ENCODE measurements at places on chromosomes 11 and 22. TPM values are rescaled to one million over a fixed set of nuclear protein-coding genes. Genes with fewer than 3 reads are reported as not detected.

DNA sequence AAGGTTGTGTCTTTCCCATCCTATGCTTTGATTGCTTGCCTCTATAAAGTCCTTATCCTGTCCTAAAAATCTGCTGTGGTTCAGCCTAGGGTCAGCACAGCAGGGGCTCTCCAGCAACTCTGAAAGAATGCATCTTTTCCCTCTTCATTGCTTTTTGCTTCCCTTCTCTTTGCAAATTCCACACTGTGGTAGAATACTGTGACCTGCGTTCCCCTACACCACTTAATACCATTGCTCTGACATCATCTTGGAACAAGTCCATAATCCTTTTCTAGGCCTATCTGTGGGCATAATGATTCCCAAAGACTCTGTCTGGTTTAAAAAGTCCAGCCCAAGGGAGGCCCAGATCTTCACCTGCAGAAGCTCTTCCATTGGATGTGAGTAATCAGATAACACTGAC lies 177.7 kb downstream of the NAV2 start:
- DNase-seq, result peak; percentile 84

TRIM49 gene
- total RNA-seq, result not detected

DNA sequence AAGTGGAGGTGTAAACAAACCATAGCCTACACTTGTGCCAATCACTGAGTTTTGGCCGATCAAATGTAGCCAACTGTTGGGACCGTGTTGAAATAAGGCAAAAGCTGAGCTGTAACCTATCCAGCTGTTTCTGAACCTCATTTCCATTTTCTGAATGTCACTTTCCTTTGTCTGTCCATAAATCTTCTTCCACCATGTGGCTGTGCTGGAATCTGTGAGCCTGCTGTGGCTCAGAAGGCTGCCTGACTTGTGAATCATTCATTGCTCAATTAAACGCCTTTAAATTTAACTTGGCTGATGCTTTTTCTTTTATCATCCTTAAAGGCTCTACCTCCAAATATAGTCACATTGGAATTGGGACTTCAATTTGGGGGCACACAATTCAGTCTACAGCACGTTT lies 203.1 kb upstream of the MPPED2 start:
- no peak for DNase-seq

TMEM86A gene
- total RNA-seq, result 0.49 TPM

- DNase-seq, result no peak
Observed at GRCh38 chr22:43567691-43568324, 156.0 kb downstream of the MPPED1 start.

CALCA gene
- total RNA-seq, result not detected

GRCh38 chr11:63908631-63909401 lies 8.1 kb downstream of the RCOR2 start:
- DNase-seq, result no peak

CYB561A3 gene
- total RNA-seq, result 64.4 TPM

LRRC32 gene
- 13.4 TPM for total RNA-seq

DNA sequence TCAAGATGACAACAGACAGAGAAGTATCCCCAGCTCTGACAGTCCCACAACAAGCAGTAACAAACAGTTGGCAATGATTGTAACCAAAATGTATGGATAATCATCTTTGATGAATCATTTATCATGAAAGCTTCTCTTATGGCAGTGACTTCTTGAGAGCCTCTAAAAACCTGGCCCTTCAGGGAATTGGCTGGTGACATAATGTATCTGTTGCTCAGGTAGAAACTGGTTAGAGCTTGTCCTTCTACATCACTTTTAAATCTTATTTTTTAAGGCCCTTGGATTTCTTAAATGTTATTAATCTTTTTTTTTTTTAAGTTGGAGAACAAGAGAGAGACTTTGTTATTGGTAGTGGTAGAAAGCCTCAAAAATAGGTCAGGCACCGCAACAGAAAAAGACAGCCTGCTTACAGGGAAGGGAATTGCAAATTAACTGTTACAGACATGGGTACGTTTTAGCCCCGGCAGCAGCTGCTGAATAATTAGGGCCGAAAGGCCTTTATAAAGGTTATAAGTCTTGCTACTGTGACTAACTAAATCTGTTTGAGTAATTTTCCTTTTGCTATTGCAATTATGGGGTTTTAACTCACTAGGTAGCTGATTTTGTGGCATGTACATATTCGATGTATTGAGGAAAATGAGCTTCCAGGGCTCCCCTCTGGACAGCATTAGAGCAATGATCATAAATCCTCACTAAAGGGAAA lies 207.7 kb upstream of the LRRC4C start:
- DNase-seq, result no peak

GRCh38 chr22:38860283-38861169 lies 11.5 kb downstream of the CBX6 start:
- DNase-seq, result no peak

DNA sequence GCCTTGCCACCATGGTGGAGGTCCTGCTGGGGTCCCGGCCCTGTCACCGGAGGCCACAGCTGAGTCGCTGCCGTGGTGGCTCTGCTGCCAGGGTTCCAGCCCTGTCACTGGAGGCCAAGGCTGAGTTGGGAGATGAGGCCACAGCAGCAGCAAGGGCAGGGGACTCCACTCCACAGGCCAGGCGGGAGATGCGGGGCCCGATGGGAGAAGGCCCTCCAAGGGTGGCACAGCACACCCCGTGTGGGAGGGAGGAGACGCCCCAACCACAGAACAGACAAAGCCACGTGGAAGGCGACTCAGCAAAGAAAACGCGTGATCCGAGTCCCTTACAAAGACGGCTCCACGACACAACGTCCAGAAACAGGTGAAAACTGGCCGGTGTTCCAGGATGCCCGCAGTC lies 159.3 kb downstream of the BRD1 start:
- no peak for DNase-seq

KDM4D gene
- 3.0 TPM for total RNA-seq

DNA sequence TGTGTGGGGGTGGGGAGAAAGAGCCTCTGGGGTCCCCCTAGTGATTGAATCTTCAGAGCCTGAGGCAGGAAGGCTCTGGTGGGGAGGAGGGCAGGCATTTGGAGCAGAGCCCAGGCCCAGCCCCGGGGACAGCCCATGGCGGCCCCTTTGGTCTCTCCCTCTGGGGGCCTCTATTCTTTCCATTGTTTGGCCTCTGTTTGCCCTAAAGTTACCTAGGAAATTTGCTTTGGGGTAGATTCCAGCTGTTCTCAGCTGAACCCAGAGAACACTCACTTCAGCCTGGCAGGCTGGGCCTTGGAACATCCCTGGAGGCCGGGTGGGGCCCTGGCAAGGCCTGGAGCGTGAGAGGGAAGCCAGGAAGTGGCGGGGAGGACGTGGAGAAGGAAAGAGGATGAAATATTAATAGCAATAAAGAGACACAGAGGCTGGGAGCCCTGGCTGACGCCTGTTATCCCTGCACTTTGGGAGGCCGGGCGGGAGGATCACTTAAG lies 22.9 kb upstream of the A4GALT start:
- DNase-seq, result peak; percentile 57

DNA sequence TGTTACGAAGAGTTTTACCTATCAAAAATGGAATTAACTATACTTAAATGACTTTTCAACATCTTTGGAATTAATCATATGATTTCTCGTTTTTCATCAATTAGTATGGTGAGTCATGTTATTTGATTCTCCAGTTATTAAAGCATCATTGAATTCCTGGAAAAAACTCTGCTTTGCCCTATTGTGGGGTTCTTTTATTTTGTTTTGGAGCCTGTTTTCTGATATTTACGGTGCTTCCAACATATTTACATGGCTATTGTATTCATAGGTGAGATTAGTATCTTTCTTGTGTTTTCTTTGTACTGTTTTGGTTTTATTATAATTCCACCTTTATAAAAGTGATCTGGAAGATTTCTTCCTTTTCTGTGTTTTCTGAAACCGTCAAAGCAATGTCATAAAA lies 902.7 kb downstream of the TBC1D22A start:
- DNase-seq, result no peak

GTSE1 gene
- total RNA-seq, result 21.5 TPM

- DNase-seq, result peak; percentile 67
Observed at GRCh38 chr22:24325105-24325757, 54.6 kb downstream of the SPECC1L start.

DNA sequence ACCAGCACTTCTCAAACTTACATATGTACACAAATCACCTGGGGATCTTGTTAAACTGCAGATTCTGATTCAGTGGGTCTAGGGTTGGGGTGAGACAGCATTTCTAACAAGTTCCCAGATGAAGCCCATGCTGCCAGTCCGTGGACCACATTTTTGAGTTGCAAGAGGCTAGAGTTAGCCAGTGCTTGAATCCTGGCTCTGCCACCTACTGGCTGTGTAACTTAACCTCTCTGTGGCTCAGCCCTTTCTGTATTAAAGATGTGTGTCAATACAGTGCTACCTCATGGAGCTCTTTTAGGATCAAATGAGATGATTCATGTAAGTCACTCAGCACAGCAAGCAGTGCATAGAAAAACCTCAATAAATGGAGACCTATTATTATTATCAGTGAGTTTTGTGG lies 90.2 kb upstream of the ISX start:
- peak; percentile 18 for DNase-seq

CASTOR1 gene
- total RNA-seq, result 9.6 TPM

MPPED1 gene
- not detected for total RNA-seq

DNA sequence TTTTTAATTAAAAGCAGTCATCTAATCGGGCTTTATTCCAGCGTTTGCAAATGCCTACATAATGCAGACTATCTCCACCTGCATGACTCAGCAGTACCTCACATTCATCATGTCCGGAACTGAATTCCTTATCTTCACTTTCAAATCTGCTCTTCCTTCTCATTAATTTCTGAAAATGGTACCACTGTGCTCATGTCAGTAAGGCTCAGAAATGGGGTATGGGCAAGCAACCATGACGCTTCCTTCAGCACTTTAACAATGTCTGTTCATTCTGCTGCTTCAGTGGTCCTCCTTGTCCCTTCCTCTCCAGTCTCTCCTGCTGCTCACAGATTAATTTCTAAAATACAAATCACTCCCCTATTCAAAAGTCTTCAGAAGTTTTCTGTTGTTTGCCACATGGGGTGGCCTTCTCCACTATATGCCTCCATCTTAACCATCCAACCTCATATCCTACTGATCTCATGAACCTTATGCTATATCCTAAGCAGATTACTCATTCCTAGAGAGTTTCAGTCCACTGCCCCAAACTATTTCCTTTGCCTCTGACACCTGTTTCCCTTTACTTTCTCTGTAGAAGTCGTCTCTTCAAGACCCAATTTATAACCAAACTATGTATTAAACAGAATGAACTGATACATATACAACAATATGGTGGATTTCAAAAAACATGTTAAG lies 7.0 kb downstream of the GTF2H1 start:
- no peak for DNase-seq

DNA sequence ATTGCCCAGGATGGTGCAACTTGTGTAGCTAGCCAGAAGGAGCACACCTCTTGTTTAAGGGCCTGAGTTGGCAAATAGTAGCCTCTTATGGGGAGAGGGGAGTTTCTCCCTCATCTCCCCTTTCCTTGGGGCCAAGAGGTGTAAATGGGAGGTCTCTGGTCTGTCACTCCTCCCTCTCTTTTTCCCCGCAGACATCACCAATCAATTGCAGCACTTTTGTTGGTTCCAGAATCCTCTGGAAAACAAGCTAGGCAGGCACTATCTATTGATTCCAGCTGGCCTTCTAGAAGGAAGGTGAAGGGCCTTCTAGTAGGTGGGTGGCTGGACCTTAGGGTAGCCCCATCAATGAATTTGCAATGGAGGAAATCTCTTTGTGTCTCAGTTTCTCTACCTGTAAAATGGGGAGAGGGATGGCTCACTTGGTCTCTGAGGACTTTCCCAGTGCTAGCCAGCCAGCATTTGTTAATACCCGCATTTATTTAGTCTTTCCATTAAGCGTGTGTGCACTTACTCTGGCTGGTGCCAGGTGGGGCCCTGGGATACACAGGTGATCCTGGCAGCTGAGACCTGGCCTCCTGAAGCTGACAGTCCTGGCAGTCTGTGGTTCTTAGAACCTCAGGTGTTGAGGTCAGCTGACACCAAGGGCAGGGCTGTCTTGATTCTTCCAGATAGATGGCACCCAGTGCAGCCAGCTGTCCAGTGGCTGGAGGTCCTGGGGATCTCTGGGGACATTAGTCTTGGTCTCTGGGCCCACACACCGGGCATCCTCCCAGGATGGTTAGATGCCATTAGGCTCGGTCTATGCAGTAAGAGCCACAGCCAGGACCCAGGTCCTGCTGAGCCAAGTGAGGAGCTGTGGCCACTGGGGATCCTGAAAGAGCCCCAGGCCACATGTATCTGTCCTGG lies 51.7 kb downstream of the TSPAN18 start:
- no peak for DNase-seq

NAALADL1 gene
- not detected for total RNA-seq

KDELR3 gene
- 82.1 TPM for total RNA-seq

DNA sequence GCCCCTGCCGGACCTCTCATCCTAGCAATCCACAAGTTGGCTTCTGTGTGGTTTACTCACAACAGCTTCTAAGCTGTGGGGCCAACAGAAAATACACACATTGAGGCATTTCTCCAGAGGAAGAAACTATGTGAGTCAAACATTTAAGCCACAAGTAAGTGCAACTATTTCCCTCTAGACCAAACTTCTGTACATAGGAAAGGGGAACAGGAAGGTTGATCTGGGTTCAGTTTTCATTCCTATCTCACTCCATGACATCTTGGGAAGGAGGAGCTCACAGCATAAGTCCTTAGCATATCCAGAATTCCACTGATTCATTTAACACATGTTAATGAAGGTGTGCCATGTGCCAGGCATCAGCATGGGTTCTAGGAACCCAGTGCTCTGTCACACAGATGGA lies 72.8 kb upstream of the PICALM start:
- no peak for DNase-seq

GRCh38 chr11:28969832-28970231 lies 861.6 kb downstream of the METTL15 start:
- DNase-seq, result no peak

BAIAP2L2 gene
- 9.7 TPM for total RNA-seq

- no peak for DNase-seq
Observed at GRCh38 chr11:104122836-104123235, 41.1 kb downstream of the PDGFD start.

KRTAP5-10 gene
- total RNA-seq, result not detected

DNA sequence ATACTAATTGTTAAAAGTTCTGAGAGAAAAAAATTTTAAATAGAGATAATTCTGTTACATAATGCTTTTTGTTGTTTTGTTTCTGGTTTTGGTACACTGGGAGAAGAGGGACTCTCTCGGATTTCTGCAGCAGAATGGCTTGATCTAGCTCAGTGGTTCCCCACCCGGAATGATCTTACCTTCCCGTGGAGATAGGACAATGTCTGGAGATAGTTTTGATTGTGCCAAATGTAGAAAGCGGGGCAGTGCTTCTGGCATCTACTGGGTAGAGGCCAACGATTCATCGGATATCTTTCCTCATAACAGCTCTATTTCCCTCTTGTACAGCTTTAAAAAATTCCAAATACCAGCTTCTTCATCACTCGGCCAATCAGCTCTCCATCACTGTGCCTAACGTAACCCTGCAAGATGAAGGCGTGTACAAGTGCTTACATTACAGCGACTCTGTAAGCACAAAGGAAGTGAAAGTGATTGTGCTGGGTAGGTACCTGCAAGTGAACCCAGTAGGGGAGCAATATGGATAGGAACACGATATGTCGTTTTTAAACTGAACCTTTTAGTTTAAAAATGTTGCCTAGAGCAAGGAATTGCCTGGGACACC lies 13.2 kb downstream of the CRTAM start:
- DNase-seq, result peak; percentile 47

All from RPMI7951 (cell line).